ENCODE measurements at places on chromosomes 7 and 10.
A peak's percentile ranks its signal among the peaks of the same experiment; 100 is the strongest.

GRCh38 chr10:21727452-21728168 lies 193.6 kb downstream of the MLLT10 start:
- DNase-seq, result no peak

DNA sequence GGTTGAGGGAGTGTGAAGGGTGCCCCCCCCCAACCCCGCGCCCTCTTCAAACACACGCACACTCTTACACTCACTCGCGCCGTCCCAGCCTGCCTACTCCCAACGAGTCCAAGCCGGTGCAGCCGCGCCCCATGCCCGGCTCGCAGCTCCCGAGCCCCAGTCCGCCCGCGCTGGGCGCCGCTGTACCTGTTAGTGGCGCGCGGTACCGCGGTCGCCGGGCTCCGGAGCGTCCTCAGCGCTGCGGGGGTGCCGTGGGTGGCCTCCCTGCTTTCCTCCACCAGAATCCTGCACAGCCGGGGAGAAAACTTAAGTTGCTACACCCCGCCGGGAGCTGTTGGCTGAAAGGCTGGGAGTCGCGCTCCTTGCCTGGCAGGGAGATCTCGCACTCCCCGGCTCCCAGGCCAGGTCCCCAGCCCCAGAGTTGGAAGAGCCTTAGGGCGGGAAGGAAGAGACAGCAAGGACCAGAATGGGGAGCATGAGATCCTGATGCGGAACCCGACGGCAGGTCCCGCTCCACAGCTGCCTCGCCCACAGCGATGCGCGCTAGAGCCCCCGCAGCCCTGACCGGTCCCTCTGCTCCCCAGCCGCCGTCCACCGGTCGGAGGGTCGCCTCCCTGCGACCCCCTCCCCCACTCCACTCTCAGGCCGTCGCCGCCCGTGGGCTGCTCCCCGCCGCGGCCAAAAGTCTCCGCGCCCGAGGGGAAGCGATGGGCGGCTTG lies 863 bp downstream of the ST8SIA6 start:
- DNase-seq, result no peak

- DNase-seq, result no peak
Measured at GRCh38 chr7:90669492-90669891, 73.4 kb downstream of the CDK14 start.

- no peak for DNase-seq
Measured at GRCh38 chr7:57398548-57398947, 51.4 kb upstream of the ZNF716 start.

DNA sequence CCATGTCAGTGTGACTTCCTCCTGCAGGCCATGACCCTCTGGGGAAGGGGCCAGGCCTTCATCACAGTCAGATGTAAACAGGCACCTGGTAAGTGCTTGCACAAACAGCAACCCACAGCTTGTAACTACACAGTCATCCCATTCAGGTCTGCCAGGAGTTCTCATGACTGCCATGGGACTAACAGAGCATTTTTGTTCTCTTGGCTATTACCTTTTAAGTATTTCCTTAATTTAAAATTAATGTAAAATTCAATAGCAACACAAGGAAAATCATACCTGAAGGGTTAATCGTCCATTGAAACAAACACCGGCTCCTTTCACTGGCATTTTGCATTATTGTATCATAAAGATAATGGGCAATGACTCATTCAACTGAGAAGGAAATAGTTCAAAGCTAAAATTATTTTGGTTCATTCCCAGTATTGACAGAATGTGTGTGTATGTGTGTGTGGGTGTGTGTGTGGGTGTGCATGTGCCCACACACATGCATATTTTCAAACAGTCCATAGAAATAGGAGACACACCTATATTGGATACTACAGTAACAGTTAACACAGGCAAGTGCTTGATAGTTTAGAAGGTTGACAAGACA lies 307.9 kb downstream of the WDR11 start:
- DNase-seq, result no peak

DNA sequence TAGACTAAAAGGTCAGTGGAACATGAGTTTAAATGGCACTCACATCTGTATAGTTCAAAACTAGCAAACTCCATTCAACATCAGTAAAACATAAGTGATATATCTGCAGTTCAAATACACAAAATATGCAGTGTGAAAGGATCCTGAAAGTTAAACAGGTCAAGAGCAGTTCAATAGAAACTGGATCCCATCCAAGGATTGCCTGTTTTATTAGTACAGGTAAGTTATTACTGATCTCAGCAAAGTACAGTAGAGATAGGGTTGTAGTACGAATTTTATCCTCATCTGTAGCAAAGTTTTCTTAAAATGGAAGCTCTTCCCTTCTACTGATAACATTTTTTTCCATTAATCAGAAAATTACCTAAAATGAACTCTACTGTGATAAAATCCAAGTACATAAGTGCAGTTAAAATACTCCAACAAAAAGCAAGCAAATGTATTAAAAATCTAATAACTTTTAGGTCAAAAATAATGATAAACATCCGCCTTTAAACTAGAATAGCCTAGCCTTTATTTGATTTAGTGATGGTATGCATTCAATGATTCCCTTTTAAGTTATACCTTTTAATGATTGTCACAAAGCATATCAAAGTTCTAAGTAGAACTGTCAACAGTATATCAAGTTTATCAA lies 2.2 kb downstream of the ZNF800 start:
- no peak for DNase-seq

DNA sequence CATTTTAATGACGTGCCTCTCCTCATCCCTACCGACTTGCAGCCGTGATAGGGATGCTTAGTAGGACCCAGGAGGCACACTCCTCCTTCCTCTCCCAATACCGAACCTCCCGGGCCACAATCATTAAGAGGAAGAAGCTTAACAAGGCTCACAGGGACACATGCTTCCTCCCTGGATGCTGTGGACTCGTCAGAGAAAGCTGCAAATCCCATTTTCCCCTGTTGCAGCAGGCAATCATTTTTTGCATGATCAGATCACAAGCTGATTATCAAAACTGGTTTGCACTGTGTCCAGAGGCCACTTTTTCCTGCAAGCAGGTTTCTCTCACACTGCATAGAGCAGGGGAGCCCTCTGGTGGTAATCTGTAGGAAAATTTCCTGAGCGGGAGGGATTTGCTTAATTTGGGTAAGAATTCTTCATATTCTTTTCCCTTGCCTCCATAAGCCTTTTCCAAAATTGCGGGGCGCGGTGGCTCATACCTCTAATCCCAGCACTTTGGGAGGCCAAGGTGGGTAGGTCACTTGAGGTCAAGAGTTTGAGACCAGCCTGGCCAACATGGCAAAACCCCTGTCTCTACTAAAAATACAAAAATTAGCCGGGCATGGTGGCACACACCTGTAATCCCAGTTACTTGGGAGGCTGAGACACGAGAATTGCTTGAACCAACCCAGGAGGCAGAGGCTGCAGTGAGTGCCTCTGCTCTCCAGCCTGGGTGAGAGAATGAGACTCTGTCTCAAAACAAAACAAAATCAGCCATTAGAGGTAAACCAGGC lies 16.1 kb upstream of the LAMB4 start:
- DNase-seq, result peak; percentile 75

- DNase-seq, result no peak
Measured at GRCh38 chr7:1986366-1987083, 246.2 kb downstream of the MAD1L1 start.

- DNase-seq, result no peak
Measured at GRCh38 chr7:94832051-94832450, 75.3 kb upstream of the PPP1R9A start.

DNA sequence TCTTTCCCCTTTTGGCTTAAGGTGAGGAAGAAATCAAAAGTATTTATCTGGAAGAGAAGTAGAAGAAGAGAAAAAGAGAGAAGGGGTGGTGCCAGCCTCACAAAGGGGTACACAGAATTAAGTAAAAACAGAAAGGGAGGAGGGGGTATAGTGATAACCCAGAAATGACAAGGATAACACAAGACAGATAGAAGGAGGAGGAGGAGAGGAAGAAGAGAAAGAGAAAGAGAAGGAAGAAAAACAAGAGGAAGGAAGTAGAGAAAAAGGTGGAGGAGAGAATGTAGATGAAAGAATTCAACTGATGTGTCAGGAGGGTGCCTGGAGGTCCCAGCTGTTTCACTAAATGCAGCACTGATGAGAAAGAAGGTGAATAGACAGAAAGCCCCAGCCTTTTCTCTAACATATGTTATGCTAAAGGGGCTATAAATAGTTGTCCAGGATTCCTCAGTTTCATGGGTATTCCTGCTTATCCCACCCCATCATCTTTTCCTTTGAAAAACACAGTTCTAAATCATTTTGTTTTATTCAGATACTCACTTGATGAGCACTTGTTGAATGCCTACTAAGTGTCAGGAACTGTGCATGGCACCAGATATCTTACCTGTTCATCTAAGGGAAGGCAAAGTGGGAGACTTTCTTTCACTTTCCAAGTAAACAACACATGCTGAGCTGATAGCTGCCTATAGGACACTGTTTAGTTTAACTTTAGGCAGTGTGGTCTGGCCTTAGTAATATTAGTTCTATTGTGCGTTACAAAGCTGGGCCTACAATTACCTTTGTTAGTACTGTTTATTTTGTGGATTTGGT lies 8.0 kb downstream of the SEMA3E start:
- DNase-seq, result no peak

GRCh38 chr10:79155301-79156081 lies 86.7 kb downstream of the ZMIZ1 start:
- no peak for DNase-seq

GRCh38 chr10:71211775-71212317 lies 524 bp upstream of the UNC5B start:
- no peak for DNase-seq

DNA sequence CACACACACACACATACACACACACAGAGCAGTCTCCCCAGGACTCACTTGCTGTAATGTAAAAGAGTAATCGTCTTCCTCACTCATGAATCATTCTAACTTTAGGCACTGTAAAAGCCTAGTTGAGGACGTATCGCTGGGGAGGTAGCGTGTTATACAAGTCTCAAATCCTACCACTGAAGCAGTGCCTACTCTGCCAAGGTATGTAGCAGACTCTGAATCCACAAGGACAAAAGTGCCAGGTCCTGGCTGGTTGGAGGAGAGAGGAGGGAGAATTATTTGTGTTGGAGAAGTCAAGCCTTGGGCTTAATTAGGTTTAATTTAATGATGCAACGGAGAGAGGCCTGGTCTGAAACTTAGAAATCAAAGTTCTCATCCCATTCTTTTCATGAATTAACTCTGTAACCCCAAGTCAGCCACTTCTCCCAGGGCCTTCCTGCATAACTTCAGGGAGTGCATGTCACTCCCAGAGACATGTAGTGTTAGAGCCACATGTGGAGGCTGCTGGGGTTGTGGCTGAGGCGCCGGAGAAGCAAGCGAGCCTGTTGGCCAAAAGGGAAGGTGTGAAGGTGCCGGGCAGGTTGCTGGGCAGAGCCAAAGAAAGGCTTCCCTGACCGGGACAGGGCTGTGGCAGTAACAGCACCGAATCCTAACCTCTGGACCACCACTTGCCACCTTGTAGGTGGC lies 36.7 kb downstream of the NKX2-3 start:
- no peak for DNase-seq

- DNase-seq, result no peak
Measured at GRCh38 chr7:34184466-34184865, 279.1 kb downstream of the BMPER start.

- DNase-seq, result peak; percentile 16
Measured at GRCh38 chr10:76297780-76298281, 866.4 kb downstream of the LRMDA start.

DNA sequence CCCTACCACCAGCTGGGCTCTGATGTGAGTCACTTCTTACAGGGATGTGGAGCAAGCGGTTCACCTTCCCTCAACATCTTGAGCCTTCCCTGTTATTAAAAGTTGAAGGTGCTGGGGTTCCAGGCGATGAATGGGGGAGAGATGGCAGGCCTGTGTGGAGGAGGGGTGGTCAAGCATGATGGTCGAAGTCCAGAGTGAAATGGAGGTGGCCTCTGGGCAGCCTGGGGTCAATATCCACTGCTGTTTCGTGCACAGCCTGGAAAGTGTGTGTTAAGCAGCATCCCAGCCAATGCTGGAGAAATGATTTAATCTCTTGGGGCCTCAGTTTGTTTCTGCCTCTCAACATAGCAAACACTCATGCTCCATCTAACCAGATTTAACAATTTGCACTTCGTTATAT lies 33.7 kb upstream of the DMBT1 start:
- DNase-seq, result no peak

GRCh38 chr10:30057421-30057841 lies 2.0 kb downstream of the JCAD start:
- no peak for DNase-seq

DNA sequence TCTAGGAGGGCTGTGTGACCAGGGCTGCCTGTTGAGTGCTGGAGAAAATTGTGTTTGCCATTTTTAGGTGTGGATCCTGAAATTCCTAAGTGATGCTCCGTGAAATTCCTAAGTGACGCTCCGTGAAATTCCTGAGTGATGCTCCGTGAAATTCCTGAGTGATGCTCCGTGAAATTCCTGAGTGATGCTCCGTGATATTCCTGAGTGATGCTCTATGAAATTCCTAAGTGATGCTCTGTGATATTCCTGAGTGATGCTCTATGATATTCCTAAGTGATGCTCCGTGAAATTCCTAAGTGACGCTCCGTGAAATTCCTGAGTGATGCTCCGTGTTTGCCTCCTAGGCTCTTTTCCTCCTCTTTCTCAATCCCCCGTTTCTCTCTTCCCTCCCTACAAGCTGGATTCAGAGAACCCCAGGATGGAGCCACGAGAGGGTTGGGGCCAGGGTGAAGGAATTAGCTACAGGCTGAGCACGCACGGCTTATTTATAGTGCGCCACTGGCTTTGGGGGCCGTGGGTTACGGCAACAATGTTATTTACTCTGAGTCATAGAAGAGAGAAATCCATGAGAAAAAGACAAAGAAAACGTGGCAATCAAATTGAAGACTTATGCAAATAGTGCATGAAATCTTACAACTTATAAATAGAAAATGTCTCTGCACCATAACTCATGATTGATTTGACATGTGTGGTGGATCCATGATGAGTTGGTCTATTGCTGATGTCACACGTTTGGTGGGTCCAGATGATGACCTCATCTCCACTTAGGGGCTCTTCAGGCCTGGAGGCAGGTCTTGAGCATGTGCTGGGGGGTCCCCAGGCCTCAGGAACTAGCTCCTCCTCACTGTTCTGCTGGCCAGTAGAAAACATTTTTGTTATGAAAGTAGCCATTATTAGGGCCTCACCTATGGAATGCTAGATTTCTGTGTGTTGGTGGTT lies 224.6 kb downstream of the WDR37 start:
- no peak for DNase-seq

All from NCI-H2107 (cell line).